ENCODE measurements at places on chromosomes 16 and 17.

DNA sequence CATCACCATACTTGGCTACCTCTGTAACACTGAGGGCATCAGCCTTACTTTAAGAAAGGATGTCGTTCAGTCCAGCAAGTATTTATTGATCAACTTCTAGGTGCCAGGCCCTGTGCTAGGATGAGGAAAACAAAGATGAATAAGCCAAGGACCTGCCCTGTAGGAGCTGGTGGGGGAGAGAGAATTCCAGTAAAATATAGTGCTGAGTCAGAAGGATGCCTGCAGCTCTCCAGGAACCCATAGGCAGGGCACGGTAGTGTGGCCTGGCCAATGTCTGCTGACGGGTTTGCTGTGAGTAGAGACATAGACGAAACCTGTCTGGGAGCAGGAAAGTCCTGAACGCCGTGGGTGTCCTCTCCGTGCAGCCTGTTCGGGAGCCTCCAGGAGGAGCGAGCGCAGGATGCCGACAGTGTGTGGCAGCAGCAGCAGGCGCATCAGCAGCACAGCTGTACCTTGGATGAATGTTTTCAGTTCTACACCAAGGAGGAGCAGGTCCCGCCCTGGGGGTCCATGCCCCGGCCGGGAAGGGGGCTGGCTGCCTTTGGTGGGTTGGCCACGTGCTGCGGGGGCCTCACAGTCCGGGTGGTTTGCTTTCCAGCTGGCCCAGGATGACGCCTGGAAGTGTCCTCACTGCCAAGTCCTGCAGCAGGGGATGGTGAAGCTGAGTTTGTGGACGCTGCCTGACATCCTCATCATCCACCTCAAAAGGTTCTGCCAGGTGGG lies 55.6 kb downstream of the USP43 start:
- no peak for DNase-seq

DNA sequence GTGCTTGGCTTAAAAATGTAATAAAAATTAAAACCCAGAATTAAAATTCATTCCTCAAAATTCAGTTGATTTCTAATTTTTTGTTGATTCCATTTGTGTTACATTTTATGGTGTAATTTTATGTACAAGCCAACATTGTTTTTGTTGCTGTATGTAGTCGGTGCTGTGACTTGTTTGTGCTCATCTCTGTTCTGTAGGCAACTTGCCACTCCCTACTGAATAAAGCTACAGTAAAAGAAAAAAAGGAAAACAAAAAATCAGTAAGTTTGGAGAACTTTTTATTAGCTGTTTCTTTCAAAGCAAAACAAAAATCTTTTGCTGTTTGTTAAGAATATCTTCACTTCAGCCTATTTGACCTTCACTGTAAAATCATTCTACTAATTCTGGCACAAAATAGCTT lies 44.3 kb downstream of the OMG start:
- DNase-seq = no peak

DNA sequence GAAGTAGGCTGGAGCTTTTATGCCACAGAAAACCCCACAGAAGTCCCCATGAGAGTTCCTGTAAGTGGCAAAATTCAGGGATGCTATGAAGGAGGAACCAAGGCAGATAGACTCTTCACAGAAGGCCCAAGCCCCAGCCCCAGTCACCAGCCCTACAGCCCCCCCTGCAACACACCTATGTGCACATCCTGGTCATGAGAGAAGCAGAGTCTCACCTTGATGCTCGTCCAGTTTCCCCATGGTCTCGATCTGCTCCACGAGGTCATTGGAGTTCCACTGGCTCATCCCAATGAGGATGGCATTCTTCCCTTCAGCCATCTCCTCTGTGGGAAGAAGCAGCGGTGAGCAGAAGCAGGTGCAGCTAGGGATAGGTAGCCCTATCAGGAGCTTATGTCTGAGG lies 31.2 kb downstream of the PITPNM3 start:
- DNase-seq = no peak

DNA sequence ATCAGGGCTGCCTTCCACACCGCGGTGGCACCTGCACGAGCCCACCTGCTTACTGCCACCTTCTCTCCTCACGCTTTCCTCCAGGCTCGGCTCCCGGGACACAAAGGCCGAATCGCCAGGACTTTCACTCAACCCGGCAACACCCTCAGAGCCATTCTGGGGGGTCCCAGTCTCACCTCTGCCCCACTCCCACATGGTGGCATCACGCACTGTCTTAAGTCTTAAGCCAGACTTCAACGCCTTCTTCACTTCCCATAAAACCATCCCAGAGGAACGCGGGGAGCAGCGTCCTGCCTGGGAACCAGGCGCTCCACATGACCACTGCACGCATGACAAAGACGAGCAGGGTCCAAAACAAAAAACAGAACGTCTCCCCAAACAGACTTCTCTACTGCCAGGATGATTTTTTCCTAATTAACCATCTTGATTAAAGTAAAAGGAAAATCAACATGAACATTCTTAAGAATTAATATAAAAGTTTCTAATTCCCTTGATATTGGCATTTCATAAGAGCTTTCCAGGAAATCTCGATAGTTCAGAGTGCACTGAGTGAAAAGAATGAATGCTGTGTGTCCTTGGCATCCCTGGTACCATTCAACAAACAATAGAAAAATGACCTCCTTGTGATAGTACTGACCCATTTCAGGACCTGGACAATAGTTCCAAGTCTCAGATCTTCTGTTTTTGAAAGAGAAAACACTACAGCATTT lies 2.6 kb downstream of the CANT1 start:
- no peak for DNase-seq

DNA sequence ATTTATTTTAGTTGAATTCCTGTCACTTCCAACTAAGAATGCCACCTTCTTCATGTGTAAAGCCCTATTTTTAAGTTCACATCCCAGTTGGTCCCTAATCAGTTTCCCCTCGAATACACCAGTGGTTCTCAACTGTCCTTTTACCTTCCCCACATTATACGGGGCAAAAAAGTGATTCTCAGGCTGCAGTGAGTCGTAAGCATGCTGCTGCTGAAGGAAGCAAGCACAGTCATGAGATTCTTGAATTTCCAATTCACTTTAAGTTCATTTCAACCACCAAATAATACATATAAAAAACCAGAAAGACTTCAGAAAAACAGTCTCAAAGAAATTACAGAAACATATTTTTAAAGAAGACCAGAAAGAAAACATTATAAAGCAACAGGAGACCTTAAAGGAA lies 47.9 kb downstream of the UBE2G1 start:
- no peak for DNase-seq

DNA sequence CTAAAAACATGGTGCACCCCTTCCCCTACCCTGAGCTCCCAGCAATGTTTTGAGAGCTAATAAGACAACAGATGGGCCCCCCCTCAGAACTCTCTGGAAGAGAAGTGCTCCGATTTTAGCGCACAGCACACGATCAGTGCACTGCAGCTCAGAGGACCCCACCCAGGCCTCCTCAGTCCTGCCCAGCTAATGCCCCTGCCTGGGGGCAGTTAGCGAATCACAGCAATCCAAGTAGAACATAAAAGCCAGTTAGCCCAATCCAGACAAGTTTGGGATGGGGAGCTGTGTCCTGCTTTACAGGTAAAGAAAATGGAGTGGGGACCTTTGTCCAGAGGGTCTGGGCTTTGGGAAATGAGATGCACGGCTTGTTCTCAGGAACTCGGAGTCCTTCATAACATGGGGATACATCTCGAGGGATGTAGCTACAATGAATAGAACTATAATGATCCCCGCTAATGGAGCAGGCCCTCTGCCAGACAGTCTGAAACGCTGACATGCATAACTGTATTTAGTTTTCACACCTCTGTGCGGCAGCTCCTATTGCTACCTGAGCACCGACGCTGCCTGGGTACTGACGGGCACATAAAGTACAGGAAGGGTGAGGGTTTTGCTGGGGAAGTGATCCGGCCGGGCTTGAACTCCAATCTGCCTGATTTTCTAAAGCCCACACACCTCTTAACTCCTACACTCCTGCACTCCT lies 29.7 kb upstream of the CDC42EP4 start:
- no peak for DNase-seq

- DNase-seq = no peak
These were observed 206.1 kb upstream of the ZFHX3 start for GRCh38 chr16:73253922-73254480.

GRCh38 chr17:78991906-78992532 lies 12.3 kb upstream of the LGALS3BP start:
- no peak for DNase-seq

- peak; percentile 37 for DNase-seq
These were observed 92.8 kb downstream of the IRX3 start for GRCh38 chr16:54193665-54194333.

DNA sequence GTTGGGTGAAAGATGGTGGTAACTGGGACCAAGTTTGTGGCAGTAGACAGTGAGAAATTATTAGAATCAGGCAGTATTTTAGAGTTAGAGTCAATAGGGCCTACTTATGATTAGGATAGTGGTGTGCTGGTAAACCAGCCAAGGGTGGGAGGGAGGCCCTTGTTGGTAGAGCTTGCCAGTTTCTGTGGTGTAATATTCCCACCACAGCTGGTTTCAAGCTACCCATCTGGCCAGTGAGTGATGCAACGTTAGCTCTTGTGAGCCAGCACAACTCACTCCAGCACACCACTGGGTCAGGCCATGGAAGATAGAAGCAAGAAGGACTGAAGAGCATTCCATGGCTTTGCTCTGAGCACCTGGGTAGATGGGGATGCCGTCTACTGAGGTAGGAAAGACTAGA lies 34.9 kb downstream of the GNAO1 start:
- DNase-seq = no peak

- DNase-seq = no peak
These were observed 56.8 kb upstream of the SCNN1B start for GRCh38 chr16:23245268-23245667.

GRCh38 chr17:77526259-77526711 lies 385.5 kb downstream of the SEC14L1 start:
- DNase-seq = no peak

DNA sequence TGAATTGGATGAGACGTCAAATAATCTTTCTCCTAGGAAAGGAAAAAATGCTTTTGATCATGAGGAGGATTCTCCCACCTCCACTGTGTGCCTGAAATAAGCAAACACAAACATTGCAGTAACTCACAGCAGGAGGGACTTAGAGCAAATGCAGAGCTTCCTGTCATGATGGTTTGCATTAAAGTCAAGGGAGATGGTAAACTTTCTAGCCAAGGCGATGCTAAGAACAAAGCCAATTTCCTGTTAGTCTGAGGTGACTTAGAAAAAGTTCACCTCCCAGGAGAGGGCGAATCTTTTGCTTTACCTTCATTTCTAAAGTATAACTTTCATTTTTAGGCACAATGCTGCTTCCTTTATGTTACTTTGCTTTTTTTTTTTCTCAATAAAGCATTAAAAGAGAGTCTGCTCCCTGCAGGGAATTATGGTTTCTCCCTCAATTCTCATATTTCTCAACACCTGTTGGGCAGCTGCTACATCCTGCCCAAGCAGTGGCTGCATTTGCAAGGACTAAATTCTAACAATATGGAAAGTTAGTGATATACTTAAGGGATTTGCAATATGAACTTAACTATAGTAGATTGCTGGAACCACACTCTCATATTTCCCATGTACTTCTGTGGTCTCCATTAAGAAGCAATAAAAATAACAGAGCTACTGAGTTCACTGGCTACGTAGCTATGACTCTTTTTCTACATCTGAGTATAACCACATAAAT lies 175.6 kb downstream of the PCTP start:
- no peak for DNase-seq

GRCh38 chr17:75535119-75535537 lies 9.6 kb downstream of the LLGL2 start:
- peak; percentile 79 for DNase-seq

- no peak for DNase-seq
These were observed 20.9 kb downstream of the KLHDC4 start for GRCh38 chr16:87744750-87745514.

DNA sequence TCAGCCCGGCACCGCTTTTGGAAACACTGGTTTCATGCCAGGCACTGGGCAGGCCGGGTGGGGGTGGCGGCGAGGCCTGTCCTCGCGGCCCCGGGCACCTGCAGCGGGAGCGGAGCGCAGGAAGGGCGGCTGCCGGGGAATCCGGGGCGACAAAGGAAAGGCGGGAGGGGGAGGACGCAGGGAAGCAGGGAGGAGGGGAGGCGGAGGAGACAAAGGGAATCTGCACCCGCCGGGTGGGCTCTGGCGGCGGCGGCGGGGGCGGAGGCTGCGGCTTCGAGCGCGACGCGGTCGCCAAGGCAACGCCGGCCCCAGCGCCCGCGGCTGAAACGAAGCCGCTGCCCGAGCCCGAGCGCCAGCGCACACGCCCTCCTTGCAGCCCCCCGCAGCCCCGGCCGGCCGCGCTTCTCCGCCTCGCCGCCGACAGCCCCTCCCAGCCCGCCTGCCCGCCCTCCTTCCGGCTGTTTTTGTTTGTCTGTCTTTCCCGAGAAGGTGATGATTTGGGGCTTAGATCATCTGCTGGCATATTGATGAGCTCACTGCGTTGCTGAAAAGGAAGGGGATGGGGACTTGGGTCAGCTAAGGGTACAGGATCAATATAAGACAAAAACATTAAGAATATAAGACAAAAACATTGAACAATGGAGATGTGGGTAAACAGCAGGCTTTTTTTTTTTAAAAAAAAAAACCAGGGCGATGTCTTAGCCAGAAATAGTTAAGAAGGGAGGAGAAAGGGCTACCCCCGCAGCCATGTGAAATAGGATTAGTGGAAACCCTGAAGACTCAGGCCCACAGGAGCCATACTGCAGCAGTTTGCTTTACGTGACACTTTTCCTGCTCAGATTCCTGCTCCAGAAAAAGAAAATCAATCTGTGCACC lies 32.7 kb downstream of the CDK5R1 start:
- peak; percentile 82 for DNase-seq

DNA sequence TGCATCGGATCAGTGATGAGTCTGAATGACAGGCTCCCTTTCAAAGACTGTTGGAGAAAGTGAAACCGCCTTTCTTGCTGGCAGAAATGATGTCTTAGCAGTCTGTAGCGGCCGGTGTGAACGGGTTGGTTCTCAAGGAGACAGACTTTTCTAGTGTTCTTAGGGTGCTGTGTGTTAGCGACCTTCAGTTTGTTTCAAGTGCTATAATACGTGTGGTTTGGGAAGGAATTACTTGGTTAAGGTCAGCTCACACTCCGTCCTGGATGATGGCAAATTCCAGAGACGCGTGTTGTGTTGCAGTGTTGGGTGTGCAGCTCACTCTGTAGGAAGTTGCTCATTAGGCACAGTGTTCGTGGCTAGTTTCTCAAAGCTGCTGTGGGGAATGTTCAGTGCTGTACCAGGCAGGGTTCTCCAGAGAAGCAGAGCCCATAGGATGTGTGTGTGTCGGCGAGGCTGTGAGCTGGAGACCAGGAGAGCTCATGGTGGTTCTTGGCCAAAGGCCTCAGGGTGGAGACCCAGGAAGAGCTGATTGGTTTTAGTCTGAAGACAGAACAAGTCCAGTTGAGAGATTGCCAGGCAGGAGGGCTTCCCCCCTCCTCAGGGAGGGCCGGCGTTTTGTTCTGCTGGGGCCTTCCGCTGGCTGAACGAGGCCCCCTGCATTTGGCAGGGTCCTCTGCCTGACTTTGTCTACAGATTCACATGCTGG lies 37.6 kb downstream of the ZNF750 start:
- no peak for DNase-seq

GRCh38 chr16:87602001-87602775 lies at the start of gene JPH3:
JPH3 (plus strand) TSS chr16:87602508; CDS start chr16:87603147, 639 bp downstream.
- DNase-seq = no peak

- DNase-seq = no peak
These were observed 376 bp upstream of the STAC2 start for GRCh38 chr17:39225959-39226683.

- DNase-seq = peak; percentile 82
These were observed 772 bp upstream of the CHCT1 start for GRCh38 chr17:60421273-60422161.
